Activated CD8-positive, alpha-beta memory T cell treated with anti-CD3 and anti-CD28 coated beads, Interleukin-2, amount 50 U/mL, for 48 hours (primary cell): ENCODE measurements at places on chromosomes 1 and 21.
A peak's percentile ranks its signal among the peaks of the same experiment; 100 is the strongest.

GRCh38 chr1:223202376-223203033 lies 59.5 kb upstream of the TLR5 start:
- DNase-seq: no peak

DNA sequence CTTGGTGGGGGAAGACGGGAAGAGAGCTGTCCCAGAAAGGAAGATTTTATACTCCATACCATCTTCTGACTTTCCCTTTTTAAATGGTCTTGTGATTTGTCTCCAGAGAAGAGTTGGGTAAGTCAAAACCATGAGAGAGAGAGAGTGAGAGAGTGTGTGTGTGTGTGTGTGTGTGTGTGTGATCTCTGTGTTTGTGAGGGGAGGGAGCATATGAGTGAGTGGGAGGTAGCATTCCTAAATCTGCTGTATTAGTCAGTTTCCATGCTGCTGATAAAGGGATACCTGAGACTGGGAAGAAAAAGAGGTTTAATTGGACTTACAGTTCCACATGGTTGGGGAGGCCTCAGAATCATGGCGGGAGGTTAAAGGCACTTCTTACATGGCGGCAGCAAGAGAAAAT lies 102.0 kb upstream of the VANGL1 start:
- DNase-seq: no peak

DNA sequence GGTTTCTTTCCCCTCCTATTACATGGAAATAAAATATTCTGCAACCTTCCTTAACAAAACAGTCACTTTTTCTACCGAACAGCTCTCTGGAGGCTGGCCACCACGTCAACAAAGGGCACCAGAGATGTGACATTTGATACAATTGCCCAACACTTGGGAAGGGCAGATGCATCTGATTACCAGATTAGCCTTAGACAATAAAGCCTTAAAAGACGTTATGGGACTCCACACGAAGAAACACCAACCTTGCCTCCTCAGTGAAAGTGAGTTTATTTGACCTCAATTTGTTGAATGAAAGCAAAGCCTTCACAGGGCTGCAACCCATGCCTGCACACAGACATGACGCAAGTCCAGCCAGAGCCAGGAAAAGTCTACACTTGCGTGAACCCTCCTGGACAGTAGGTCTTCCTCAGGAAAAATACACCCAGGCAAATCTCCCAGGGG lies 136.1 kb downstream of the TGFBR3 start:
- no peak for DNase-seq

- DNase-seq: no peak
Observed at GRCh38 chr1:153968408-153968807, 706 bp downstream of the CREB3L4 start.

GRCh38 chr1:225565847-225566246 lies 87.1 kb downstream of the ENAH start:
- DNase-seq: no peak

GRCh38 chr1:45393718-45394302 lies 53.6 kb upstream of the MUTYH start:
- no peak for DNase-seq

DNA sequence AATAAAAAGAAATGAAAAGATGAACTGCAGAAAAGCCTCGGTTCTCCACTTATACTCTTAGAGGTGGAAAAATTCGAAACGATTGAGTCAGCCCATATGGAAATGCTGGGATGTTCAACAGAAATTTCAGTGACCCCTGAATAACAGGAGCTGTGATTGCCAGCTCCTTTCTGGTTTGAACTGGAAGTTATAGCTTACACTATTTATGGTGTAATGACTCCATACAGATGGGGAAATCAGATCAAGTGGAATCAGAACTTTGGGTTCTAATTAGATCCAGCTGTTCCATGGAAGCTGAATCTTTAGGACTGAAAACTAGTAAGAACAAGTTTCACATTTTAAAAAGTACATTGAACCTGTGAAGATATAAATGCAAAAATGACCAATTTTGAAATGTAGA lies 569.3 kb upstream of the ZRANB2 start:
- DNase-seq: no peak

DNA sequence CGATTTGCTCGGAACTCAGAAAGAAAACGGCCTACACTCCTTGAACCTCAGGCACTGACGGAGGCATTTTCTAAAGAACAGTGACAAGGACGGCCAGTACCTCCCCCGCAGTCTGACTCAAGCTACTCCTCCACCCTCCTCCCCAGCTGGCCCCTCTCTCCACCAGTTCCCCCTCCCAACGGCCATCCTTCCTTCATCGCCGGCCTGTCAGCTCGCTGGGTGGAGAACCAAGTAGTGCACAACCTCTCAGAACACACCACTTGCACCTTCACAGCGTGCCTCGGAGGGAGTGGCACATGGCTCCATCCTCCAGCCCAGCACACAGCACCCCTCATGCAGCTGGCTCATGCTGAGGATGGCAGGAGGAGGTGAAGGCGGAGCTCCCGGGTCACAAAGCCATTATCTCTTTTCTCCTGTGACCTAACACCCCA lies 58.8 kb downstream of the TOR1AIP2 start:
- DNase-seq: no peak

GRCh38 chr1:16716691-16717335 lies 23.5 kb upstream of the RNU1-4 start:
- peak; percentile 44 for DNase-seq

DNA sequence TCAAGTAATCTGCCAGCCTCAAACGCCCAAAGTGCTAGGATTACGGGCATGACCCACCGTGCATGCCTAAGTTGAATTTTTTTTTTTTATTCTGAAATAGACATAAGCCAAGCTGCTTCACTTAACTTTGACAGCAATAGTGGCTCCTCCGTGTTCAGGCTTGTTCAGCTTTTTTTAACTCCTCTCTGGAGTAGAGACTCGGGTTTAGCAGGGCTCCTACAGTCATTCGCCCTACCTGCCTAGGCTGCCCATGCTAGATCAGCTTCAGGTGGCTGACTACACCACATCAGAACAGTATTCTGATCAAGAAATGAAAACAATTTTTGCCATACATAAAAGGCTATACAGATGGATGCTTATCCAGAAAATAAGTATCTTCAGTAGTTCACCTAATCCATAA lies 14.7 kb downstream of the ARID4B start:
- DNase-seq: no peak

DNA sequence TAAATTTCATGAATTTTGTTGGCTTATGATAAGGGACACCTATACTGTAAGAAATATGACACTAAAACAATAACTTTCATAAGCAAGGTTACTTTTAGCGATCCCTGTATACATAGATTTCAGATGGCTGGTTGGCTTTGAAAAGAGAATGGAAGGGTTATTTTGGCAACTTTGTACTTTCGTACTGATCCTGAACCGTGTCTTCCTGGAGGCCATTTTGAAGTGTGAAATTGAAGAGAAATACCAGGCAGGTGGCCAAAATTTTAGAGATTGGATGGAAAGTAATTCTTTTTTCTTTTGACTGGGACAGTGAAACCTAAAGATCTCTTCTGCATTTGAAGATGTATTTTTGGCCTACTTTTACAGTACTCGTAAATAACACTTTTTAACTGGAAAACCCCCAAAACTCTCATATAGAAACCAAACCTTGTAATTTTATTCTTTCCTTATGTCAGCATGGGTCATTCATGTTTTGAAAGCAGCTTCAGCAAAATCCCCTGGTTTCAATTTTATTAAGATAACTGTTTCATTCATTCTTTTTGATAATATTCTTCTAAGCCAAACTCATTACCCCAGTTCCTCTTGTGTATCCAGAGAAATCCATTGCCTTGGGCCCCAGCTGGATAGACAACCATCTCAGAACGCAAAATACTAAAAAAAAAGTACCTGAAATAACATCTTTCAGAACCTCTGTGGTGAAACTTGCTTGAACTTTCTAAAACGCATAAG lies 38.4 kb upstream of the ZNF281 start:
- no peak for DNase-seq

DNA sequence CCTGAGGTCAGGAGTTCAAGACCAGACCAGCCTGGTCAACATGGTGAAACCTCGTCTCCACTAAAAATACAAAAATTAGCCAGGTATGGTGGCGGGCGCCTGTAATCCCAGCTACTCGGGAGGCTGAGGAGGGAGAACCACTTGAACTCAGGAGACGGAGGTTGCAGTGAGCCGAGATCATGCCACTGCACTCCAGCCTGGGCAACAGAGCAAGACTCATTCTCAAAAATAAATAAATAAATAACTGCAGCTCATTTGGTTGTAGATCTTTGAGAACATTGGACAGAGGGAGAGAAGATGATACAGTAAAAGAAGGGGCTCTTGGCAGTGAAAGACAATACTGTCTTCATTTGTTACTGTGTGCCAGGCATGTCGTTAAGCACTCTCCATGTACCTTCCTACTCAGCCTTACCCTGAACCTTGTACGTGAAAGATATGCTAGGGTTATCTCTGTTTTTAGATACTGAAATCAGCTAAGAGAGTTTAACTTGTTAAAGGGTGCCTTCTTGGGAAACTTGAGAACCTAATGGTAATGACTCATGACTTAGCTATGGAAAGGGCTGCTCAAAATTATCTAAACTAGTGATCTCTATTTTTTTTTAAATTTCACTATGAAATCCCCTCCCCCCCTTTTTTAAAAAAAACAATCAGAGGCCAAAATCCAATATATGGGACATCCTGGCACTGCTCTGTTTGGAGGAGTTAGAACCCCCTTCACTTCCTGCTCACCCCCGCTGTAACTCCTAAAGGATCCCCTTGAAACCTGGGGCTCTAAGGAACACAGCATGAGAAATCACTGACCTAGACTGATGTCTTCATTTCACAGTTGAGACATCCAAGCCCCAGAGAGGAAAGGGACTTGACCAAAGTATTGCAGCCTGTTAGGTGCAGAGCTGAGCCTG lies 6.8 kb upstream of the KPNA6 start:
- DNase-seq: no peak

DNA sequence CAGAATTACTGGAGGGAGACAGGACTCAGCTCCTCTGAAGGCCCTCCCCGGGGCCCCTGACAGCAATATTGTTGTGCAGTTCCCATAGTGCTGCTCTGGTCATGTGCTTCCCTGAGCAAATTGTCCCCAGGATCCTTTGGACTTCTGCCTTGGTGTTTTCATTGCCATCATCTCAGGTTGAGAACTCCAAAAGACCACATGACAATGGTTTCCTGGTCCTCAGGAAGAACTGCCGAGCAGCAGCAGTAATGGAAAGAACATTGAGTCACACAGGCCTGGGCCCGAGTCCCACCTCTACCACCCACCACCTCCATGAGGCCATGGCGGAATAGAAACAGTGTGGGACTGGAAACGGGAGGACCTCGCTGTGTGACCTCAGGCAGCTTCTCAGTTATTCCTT lies 6.3 kb upstream of the CTTNBP2NL start:
- DNase-seq: no peak

DNA sequence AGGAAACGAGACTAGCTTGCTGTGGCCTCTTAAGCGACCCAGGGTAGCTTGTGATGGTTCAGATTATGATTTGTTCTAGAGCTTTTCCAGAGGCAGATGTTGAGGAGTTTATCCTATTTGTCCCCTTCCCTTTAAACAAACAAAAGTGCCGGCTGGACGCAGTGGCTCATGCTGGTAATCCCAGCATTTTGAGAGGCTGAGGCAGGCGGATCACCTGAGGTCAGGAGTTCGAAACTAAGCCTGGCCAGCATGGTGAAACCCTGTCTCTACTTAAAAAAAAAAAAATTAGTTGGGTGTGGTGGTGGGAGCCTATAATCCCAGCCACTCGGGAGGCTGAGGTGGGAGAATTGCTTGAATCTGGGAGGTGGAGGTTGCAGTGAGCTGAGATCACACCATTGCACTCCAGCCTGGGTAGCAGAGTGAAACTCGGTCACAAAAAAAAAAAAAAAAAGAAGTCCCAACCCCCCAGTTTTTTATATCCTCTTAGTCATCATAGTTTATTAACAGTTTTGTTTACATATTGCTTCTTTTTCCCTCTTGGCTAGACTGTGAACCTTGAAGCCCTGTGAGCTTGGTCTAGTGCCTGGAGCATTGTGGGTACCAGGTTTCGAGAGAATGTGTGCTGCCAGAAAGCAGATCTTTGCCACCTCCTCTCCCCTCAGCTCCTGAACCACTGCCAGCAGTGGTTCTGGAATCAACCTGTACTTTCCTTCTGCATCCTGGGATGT lies 29.8 kb downstream of the MAPKAPK2 start:
- DNase-seq: no peak

DNA sequence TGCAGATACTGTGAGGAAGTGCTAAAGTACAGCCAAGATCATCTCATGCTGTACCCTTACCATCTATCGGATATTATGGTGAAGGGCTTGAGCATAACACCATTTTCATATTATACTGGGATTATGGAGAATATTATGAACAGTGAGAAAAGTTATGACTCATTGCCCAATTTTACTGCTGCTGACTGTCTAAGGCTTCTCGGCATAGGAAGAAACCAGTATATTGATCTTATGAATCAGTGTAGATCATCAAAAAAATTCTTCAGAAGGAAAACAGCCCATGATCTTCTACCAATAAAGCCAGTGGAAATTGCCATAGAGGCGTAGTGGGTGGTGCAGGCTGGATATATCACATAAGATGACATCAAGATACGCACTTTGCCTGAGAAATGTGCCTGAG lies 47.7 kb downstream of the PPIAL4G start:
- DNase-seq: no peak

- DNase-seq: no peak
Observed at GRCh38 chr1:42981871-42982270, 23.2 kb upstream of the SLC2A1 start.

- no peak for DNase-seq
Observed at GRCh38 chr1:67740543-67740942, 55.5 kb downstream of the GADD45A start.

DNA sequence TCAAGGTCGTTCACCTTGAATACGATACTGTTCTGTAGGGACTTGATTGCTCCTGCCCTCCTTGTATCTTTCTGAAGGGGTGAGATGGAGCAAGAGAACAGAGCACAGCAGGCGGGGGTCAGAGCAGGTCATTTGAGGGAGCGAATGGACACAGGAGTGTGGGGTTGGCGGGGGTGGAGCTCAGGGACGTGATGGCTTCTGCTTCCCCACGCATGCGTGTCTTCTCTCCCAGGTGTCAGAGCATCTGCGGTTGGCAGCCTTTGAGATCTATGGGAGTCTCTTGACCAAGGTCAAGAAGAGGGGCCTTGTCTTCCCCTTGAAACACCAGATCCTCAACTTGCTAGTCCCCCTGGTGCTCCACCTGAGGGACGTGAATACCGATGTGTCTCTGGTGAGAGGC lies 63.9 kb downstream of the INAVA start:
- peak; percentile 37 for DNase-seq

DNA sequence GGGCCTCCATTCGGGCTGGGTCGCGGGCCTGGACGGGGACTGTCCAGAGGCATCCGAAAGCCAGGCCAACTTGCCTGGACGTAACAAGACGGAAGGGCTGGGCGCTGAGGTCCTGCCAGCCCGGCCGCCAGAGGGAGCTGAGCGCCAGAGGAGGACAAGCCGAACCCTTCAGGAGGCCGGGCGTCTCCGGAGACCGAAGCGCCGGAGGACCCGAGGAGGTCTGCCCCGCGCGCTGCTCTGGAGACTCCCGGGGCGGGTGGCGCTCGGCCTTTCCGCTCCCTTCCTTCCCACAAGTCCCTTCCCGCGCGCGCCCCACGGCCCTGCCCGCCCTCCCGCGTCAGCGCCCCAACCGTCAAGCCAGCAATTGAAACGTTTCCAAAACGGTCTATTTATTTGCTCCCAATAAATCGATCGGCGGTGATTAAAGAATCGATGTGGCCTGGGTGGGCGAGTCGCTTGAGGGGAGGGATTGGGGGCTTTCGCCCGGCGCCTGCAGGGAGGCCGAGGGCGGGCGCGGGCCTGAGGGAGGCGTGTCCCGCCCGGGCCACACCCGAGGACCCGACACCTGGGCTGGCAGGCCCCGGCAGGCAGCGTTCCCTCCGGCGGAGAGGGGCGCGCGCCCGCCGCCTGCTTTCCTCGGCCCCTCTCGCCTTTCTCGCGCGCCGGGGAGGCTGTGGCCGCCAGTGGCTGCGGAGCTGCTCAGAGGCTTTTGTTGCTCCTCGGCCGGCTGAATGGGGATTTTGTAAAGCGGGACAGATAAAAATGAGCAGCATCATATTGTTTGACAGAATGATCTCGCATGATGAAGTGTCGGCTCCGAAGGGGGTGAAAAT lies 5.2 kb upstream of the FOXD3 start:
- peak; percentile 81 for DNase-seq
